ENCODE measurements at places on chromosomes 13 and 19. TPM values are rescaled to one million over a fixed set of nuclear protein-coding genes. Genes with fewer than 3 reads are reported as not detected.

AKAP8L gene
- 157 TPM for total RNA-seq

ZSCAN4 gene
- total RNA-seq, result not detected

CALR gene
- total RNA-seq, result 559 TPM

KL gene
- not detected for total RNA-seq
